ENCODE measurements at places on chromosomes 7 and 10.

DNA sequence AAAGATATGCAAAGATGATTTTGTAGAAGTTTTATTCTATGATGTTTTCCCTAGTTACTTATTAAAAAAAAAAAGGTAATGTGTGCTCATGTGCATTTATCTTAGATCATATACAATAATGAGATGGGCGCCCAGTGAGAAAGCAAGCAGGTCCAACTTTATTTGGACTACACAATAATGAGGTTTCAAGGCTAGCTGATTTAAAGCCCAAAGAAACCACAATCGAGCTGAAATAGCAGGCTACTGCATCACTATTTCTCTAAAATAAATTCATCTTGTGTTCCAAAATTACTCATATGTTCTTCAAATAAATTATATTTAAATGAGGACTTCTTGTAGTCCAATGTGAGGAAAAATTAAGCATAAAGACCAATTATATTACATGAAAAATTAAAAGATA lies 110.1 kb downstream of the JMJD1C start:
- DNase-seq = no peak

- DNase-seq = no peak
Measured at GRCh38 chr10:64636461-64636860, 1115.3 kb downstream of the REEP3 start.

DNA sequence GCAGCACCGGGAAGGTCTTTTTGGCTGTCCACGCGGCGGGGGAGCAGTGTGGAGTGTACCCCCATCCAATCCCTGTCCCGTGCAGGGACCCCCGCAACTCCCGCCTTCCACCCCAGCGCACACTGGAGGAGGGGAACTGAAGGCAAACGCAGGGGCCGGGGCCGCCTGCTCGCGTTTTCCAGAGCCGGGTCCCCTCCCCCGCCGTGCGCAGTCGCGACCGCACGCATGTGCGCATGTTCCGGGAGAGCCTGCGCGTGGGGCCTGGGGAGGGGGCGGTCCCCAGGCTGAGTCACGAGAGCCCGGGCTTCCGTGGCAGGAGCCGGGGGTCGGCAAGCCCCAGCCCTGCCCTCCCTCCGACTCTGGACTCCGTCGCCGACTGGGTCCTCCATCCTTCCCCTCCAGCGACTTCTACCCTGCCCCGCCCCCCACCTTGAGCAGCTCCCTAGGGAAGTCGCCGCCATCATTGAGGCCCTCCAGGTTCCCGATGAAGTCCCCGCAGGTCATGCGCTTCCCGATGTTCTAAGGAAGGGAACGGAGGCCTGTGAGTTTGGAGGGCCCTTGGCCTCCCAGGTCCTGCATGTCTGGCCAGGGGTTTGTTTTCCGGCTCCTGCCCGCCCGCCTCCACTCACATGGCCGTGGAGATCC lies 8.0 kb downstream of the PSD start:
- no peak for DNase-seq

GRCh38 chr7:155247479-155248365 lies 50.0 kb upstream of the INSIG1 start:
- DNase-seq = no peak

DNA sequence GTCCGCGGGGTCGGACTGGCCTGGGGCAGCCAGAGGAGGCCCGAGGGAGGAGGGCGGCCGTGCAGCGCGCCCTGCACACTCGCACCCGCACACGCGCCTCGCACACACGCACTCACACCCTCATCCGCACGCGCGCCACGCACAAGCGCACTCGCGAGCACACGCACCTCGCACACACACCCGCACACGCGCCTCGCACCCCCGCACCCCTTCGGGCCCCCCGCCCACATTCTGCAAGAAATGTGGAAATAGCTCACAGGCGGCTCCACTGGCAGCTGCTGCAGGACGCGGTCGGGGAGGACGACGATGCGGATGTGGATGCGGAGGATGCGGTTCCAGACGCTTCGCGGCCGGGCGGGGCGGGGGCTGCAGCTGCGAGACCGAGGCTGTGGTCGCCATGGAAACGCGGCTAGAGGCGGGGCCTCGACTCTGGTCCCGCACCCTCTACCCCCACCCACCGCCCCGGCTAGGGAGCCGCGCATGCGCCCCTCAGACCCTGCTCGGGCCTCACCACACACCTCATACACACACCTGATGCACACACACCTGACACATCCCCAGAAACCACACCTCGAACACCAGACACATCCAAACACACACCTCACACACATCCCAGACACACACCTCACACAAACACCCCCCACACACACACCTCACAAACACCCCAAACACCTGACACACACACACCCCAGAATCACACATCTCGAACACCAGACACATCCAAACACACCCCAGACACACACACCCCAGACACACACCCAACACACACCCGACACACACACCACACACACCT lies at the start of gene CALY:
Gene CALY, minus strand, starts transcription at position 320 of the 793 bp plus-strand sequence. CDS start 7,907 bp downstream, outside the sequence.
- DNase-seq = no peak

DNA sequence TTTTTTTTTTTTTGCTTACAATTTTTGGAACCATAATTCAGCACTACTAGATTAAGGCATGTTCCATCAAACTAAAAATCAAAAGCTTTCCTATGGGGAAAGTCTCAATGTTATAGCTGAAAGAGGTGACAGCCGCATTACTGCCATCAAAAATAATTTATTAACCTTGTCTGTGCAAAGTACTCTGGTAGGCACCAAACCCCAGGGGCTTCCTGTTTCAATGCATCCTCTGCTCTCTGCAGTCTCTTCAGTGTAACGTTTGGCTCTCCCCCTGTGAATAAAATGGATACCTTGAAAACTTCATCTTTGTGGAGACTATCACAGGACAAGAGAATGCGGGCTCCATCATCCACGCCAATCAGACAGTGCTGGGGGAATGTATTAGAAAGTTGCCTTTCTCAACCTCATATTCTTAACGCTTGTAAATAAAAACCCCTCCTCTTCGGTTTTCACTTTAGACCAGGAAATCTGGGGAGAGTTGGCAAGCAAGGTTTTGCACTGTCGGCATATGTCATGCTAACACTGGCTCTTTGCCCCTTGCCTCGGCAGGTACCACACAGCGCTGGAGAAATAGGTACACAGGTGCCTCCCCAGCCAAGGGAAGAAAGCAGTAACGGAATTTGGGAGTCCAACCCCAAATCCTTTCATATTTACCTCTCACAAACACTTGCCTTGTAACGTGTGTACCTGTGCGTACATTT lies 1.6 kb upstream of the NRG3 start:
- no peak for DNase-seq

GRCh38 chr7:77791336-77791735 lies 6.9 kb downstream of the TMEM60 start:
- DNase-seq = no peak

- no peak for DNase-seq
Measured at GRCh38 chr10:1573981-1574380, 163.3 kb downstream of the ADARB2 start.

DNA sequence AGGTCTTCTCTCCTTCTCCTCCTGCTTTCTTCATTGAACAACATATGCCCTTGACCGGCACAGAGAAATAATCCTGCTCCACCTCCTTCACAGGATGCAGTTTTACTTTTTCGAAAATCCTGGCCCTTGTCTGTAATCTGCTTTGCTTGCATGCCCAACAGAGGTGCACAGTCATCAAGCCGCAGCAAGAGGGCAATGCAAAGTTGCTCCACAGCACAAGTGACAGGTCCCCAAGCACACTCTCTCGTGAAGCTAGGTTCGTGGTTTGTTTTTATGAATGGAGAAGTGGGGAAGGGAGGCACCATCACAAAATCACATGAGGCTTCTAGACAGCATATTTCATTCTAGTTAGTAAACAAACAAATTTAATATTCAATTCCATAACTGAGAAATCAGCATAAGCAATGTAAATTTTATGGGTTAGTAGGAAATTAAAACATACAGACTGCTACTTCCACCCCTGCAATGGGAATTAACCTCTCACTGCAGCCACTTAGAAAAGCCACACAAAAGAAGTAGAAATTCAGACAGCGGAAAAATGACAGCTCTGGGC lies 178.8 kb downstream of the TPK1 start:
- no peak for DNase-seq

DNA sequence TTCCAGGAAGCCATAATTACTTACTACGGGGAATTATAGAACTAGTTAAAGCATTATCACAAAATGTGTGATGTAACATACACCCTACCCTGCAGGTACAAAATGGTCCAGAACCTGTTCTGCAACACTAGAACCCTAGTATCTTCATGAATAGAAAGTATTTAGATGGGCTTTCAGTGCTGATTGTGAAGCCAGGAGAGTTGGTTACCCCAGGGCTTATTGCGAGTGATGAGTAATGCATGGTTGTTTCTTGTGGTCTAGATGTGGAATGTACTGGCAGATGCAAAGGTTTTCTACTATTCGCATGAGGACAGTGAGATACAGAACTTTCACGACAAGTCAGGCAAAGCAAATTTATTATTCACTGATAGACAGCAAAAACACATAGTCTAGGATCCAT lies 33.6 kb upstream of the AGR3 start:
- DNase-seq = no peak

DNA sequence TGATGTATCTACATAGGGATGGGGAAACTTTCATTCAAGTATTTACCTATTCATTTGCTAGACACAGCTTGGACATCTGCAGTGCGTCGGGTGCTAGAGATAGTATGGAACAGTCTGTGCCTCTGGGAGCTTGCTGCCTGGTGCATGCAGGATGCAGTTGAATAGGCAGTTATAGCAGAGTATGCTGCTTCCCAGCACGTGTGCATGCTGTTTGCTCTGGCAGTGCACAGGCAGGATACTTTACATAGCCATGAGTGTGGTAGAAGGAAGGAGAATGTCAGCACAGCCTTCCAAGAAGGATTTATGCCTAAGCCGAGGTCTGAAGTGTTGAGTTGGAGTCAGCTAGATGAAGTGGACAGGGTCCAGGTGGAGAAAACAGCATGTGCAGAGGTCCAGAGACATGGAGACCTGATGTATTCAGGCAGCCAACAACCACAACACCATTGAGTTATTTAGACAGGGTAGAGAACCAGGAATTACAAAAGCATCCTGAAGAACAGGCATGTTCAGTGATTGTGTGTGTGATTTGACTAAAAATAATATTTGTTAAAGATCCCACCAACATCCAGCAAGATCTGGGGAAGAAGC lies 8.1 kb downstream of the MAP3K8 start:
- no peak for DNase-seq

DNA sequence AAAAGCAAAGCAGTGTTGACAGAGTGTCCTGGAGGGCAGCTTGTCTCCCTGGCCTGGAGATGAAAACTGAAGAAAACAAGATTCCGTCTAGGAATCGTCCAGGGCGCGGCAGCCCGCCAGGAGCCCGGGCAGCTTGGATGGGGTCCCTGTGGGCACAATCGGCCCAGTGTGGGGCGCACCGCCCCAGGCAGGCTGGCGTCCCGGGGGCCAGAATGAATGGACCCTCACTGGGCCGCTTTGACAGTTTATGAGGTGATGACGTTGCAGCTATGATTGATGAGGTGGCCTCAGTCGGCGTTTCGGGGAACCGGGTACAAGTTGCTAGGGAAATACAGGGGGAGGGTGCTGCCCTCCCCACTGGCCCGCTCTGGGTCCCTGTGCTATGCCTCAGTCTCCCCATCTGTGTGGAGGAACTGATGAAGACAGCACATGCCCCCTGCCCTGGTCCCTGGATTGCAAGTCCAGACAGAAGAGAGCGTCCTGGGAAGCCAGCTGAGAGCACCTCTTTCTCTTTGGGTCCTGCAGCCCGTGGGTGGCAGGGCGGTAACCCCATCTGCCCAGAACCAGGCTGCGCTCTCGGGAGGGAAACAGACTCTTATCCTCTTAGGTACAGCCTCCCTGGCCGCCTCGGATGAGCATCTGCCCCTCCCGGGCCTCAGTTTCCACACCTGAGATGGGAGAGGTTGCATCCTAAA lies 131.3 kb downstream of the LHPP start:
- DNase-seq = no peak

GRCh38 chr10:24718031-24718855 lies 5.4 kb downstream of the ARHGAP21 start:
- no peak for DNase-seq

DNA sequence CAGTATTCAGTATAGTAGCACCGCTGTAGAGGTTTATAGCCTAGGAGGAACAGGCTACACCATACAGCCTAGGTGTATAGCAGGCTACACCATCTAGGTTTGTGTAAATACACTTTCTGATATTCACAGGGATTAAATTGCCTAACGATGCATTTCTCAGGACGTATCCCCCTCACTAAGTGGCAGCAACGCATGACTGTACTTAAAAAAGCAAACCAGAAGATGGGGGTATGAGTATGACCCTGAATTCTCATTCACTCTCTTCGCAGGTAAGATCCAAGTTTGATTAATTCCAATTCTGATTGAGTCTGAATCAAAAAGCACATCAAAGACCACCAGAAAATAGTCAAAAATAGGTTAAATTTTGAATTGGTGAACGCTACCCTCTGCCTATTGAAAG lies 972 bp downstream of the ORC5 start:
- no peak for DNase-seq

- no peak for DNase-seq
Measured at GRCh38 chr10:21912625-21913024, 90.9 kb downstream of the DNAJC1 start.

- DNase-seq = no peak
Measured at GRCh38 chr10:62062752-62063512, 161.4 kb downstream of the ARID5B start.

DNA sequence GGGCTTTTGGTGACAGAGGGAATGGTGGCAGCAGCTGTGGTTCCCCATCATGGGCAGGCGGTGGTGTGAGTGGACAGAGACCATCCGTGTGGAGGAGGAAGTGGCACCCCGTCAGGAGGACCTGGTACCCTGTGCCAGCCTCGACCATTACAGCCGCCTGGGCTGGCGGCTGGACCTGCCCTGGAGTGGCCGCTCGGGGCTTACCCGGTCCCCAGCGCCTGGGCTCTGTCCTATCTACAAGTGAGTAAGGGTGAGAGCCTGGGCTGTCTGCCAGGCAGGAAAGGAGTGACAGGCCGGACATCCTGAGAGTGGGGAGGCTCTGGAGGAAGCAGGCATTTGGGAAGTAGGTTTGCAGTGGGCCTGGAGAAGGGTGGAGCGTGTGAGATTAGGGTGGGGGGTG lies 2.9 kb upstream of the ZNF467 start:
- DNase-seq = peak; percentile 29

- DNase-seq = no peak
Measured at GRCh38 chr10:107970512-107970911, 806.0 kb upstream of the SORCS1 start.

DNA sequence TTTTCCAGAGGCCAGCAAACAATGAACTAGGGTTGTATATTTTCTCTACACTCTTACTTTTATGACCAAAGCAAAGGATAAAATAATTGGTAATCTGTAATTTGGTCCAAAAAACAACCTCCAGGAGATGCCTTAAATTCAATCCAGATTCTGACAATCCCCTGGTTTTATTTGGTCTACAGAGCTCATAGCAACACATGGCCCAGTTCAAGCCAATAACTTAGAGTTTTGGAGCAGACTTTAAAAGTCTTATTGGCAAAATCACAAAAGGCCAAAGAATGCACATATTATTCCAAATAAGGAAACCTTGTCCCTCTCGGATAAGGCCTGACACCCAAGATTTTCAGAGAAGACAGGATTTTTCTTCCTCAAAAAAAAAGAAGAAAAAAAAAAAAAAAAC lies 51.9 kb downstream of the SORBS1 start:
- DNase-seq = no peak
